Activated CD4-positive, alpha-beta T cell treated with anti-CD3 and anti-CD28 coated beads for 36 hours (primary cell): ENCODE measurements at places on chromosomes 2 and 18. TPM values are rescaled to one million over a fixed set of nuclear protein-coding genes. Genes with fewer than 3 reads are reported as not detected.

DNA sequence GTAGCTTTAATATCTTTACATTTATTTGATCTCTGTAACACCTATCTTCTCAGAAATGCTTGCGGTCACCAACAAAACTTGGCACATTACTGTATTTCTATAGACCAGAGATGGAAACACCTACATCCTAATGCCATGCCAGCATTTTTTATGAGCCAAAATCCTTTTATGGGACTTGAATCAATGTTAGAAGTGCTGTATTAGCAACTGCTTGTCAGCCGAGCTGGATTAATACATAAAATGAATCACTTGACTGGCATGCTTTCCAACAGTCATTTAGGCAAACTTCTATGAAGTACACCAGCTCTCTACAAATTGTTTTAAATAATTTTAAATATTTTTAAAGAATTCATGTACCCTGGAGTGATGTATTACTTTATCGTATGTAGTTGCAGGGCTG is 272.9 kb upstream of the NRP2 start:
- no peaks in the 10 kb centered on the region for H3K36me3 ChIP-seq
- no peak overlapping the region for H3K27ac ChIP-seq

UGT1A5 gene
- total RNA-seq, result not detected

DNA sequence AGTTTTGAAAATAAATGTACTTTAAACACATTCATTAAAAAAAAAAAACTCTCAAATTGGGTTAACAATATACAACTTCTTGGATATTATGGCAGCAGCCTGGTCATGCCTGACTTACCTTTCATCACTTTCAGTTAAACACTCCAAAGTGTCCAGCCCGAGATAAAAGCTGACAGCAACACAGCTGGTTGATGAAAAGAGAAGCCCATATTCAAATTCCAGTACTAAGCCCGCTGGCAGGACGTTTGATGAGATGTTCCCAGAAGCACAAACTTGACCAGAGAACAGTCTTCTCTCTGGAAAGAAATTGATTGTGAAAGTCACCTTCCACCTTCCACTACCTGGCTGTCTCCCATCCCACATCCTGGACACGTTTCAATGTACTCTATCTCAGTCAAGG is 586.3 kb downstream of the TDRD15 start:
- no peak overlapping the region for H3K27ac ChIP-seq
- H3K4me1 ChIP-seq, result no peaks in the 10 kb centered on the region
- no peaks in the 10 kb centered on the region for H3K36me3 ChIP-seq
- no peaks in the 10 kb centered on the region for H3K27me3 ChIP-seq
- no peak for DNase-seq

CD207 gene
- not detected for total RNA-seq

GRCh38 chr2:177207101-177207500 is 5.5 kb upstream of the HNRNPA3 start:
- no peak for DNase-seq
- peaks cover 26% of the 10 kb centered on the region for H3K4me1 ChIP-seq
- peaks cover 10% of the 10 kb centered on the region for H3K36me3 ChIP-seq
- H3K27me3 ChIP-seq, result no peaks in the 10 kb centered on the region
- peak overlapping the region; percentile 34 for H3K27ac ChIP-seq
- H3K4me3 ChIP-seq, result no peak overlapping the region

DNA sequence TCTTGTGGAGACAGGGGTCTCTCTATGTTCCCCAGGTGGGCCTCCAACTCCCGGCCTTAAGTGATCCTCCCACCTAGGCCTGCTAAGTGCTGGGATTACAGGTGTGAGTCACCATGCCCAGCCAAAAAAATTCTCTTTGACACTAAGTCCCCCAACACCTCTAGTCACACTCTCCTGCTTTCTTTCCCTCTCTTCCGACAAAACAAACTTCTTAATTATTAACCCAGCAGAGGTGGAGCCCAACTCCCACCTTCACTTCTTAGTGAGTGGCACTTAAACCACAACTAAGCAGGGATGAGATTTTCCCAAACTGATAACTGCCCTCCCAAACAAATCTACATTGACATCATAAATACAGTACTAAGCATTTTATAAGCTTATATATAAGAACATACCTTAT is 60.5 kb upstream of the PMAIP1 start:
- no peak for DNase-seq
- H3K27ac ChIP-seq, result no peak overlapping the region
- H3K27me3 ChIP-seq, result peaks cover 5% of the 10 kb centered on the region

- no peaks in the 10 kb centered on the region for H3K27me3 ChIP-seq
- no peak for DNase-seq
- H3K27ac ChIP-seq, result no peak overlapping the region
- no peaks in the 10 kb centered on the region for H3K36me3 ChIP-seq
Measured at GRCh38 chr2:22855761-22856184, 529.2 kb upstream of the KLHL29 start.

C1QL2 gene
- total RNA-seq, result not detected

GRCh38 chr2:233117811-233118647 is 57.9 kb downstream of the INPP5D start:
- no peaks in the 10 kb centered on the region for H3K27me3 ChIP-seq
- H3K4me3 ChIP-seq, result no peak overlapping the region
- peaks cover 49% of the 10 kb centered on the region for H3K4me1 ChIP-seq

DNA sequence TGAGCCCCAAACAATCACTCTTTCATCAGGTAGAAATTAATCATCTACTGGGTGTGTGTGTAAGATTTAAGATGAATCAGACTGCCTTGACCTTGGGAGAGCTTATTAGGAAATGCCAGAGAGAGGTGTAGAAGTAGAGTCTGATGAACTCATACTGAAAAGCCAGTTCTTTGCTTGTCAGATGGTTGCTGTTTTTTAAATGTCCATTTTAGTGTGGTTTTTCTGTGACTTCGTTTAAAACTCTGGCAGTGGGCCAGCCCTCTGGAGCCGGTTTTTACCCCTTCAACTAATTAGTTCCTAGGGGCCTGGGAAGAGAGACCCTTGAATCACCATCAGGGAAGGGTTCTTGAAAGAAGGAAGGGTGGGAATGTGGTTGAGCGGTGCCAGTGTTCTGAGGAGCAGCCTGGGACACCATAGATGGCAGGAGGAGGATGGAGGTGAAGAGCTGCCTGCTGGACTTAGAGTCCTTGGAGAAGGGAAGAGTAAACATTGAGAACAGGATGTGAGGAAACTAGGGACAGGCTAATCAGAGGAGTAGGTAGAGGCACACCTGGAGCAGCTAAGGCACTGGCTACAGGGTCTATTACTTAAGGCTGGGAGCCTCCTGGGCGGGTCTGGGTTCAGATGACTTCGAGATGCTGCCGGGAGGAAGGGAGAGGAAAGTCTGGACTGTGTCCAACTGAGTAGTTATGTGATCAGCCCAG is 66.1 kb downstream of the LRRFIP1 start:
- H3K4me1 ChIP-seq, result peaks cover 65% of the 10 kb centered on the region
- peak; percentile 58 for DNase-seq
- H3K36me3 ChIP-seq, result peaks cover 20% of the 10 kb centered on the region
- H3K4me3 ChIP-seq, result peak overlapping the region; percentile 97

MAP2 gene
- 0.34 TPM for total RNA-seq

DNA sequence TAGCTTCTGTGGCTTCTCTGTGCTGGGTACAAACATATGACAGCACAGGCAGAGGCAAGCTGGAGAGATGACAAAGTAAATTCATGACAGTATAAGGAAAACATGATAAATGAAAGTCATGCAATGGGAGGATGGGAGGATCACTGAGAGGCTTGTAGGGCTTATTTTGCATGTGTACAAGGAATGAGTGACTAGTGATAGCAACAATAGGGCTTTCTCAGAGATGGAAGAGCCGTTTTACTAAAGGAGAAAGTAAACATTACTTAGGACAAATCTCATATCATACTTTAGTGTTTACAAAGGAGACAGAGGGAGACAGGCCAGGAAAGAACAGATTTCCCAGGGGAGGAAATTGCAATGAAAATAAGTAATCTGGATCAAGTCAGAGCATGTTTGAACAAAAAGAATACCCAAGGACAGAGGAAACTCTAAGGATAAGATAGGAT is 82.5 kb upstream of the RBMS1 start:
- H3K27ac ChIP-seq, result no peak overlapping the region
- DNase-seq, result peak; percentile 4
- H3K36me3 ChIP-seq, result no peaks in the 10 kb centered on the region
- no peak overlapping the region for H3K4me3 ChIP-seq

GRCh38 chr2:20141056-20141762 is 83.7 kb downstream of the SDC1 start:
- H3K36me3 ChIP-seq, result no peaks in the 10 kb centered on the region
- peaks cover 2% of the 10 kb centered on the region for H3K4me1 ChIP-seq
- H3K27ac ChIP-seq, result no peak overlapping the region
- H3K27me3 ChIP-seq, result peaks cover 2% of the 10 kb centered on the region
- DNase-seq, result no peak
- H3K4me3 ChIP-seq, result no peak overlapping the region

TEX44 gene
- not detected for total RNA-seq

EPB41L5 gene
- total RNA-seq, result 2.4 TPM

- no peaks in the 10 kb centered on the region for H3K4me1 ChIP-seq
- no peaks in the 10 kb centered on the region for H3K27me3 ChIP-seq
- no peak for DNase-seq
- no peak overlapping the region for H3K27ac ChIP-seq
- no peaks in the 10 kb centered on the region for H3K36me3 ChIP-seq
Measured at GRCh38 chr2:28980368-28981015, 606 bp upstream of the TOGARAM2 start.

PDE11A gene
- total RNA-seq, result 0.12 TPM

GRCh38 chr18:13313006-13313686 is 94.6 kb downstream of the LDLRAD4 start:
- no peaks in the 10 kb centered on the region for H3K27me3 ChIP-seq
- DNase-seq, result peak; percentile 44
- H3K36me3 ChIP-seq, result peaks cover 17% of the 10 kb centered on the region
- H3K4me3 ChIP-seq, result peak overlapping the region; percentile 30
- peak overlapping the region; percentile 67 for H3K27ac ChIP-seq

DNA sequence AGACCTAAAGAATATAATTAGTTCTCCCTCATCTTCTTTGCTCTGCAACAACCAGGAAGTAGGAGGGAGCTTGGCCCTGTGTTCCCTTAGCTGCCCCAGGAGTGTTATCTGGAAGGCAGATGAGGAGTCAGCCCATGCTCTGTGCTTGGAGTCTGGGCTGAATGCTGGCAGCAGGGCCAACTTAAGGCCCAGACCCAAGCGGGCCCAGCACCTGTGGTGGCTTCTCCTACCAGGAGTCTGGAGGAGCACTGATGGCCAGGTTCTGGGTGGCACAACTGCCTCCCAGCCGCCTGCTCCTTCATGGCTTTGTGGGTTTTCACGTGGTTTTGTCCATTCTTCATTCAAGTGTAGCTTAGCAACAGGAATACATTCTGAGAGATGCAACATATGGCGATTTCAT is 1910.7 kb upstream of the LRRTM1 start:
- no peak overlapping the region for H3K4me3 ChIP-seq
- no peak for DNase-seq
- no peak overlapping the region for H3K27ac ChIP-seq

DRC1 gene
- total RNA-seq, result not detected

DNA sequence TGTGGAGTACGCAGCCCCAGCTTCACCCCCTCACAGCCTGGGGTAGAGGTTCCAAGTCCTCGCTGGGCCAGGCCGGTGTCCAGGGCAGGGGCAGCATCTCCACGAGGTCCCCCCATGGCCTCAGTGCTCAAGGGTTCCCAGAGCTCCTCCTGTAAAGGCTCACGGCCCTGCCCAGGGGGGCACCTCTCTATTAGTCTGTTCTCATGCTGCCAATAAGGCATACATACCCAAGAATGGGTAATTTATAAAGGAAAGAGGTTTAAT is 38.8 kb downstream of the TDRD15 start:
- H3K27ac ChIP-seq, result no peak overlapping the region
- H3K36me3 ChIP-seq, result no peaks in the 10 kb centered on the region
- H3K4me3 ChIP-seq, result no peak overlapping the region
- H3K4me1 ChIP-seq, result no peaks in the 10 kb centered on the region

- peaks cover 39% of the 10 kb centered on the region for H3K27me3 ChIP-seq
- peaks cover 35% of the 10 kb centered on the region for H3K4me1 ChIP-seq
- peak overlapping the region; percentile 66 for H3K27ac ChIP-seq
- peak overlapping the region; percentile 70 for H3K4me3 ChIP-seq
- peak; percentile 47 for DNase-seq
Measured at GRCh38 chr2:42792087-42792582, 248 bp downstream of the HAAO start.

GRCh38 chr2:10773821-10774341 is 38.7 kb downstream of the PDIA6 start:
- H3K27ac ChIP-seq, result no peak overlapping the region
- H3K4me1 ChIP-seq, result no peaks in the 10 kb centered on the region
- H3K27me3 ChIP-seq, result no peaks in the 10 kb centered on the region
- DNase-seq, result no peak
- no peak overlapping the region for H3K4me3 ChIP-seq
- peaks cover 2% of the 10 kb centered on the region for H3K36me3 ChIP-seq

DNA sequence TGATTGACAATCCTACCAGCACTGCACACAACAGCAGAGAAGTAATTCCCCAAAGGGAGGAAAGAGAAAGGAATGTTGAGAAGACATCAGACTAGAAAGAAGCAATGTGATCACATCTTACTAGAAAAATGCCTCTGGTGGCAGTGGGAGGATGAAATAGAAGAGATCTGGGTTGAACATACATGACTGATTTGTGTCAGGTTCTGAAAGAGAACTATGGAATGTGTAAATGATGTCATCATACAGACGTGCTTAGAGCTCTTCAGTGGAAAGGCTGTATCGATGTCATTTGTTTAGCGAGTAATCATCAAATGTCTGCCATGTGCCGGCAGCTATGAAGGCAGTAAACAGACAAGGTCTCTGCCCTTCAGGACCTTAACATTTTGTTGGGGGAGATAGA is 24.9 kb downstream of the GORASP2 start:
- no peak overlapping the region for H3K4me3 ChIP-seq
- H3K36me3 ChIP-seq, result peaks cover 62% of the 10 kb centered on the region
- no peak for DNase-seq
- H3K4me1 ChIP-seq, result peaks cover 3% of the 10 kb centered on the region
- no peaks in the 10 kb centered on the region for H3K27me3 ChIP-seq
- H3K27ac ChIP-seq, result no peak overlapping the region

EFHD1 gene
- not detected for total RNA-seq

DNA sequence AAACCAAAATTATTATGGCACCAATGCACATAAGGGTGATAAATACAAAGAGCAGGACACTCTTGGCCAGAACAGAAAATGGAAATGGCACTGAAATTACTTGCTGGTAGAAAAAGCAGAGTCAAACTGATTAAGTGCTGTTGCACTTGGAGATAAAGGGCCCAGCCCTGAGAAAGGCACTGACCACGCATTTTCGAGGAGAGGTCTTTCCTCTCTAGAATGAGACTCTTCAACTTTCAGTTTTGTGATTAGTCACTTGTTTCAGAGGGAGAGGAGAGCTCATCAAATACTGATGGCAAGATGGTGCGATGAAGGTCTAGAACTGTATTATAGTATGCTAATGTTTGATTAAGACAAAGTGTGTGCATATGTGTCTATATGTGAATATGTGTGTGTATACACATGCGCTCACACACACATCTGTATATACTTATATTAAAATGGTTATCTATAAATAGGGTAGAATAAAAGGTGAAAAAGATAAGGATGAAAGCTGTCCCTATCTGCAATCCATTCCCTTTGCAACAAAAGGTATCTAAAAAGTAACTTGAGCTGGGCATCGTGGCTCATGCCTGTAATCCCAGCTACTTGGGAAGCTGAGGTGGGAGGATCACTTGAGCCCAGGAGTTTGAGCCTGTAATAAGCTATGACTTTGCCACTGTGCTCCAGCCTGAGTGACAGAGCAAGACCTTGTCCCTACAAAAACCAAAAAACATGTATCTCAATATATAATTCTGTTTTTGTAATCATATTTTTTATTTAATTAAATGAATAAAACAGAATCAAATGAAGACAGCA is 48.8 kb upstream of the ZDBF2 start:
- H3K36me3 ChIP-seq, result no peaks in the 10 kb centered on the region
- H3K27ac ChIP-seq, result no peak overlapping the region
- no peak overlapping the region for H3K4me3 ChIP-seq
- peak; percentile 24 for DNase-seq
- H3K27me3 ChIP-seq, result peaks cover 8% of the 10 kb centered on the region
- H3K4me1 ChIP-seq, result peaks cover 3% of the 10 kb centered on the region
